ENCODE measurements at places on chromosomes 6 and 20.

DNA sequence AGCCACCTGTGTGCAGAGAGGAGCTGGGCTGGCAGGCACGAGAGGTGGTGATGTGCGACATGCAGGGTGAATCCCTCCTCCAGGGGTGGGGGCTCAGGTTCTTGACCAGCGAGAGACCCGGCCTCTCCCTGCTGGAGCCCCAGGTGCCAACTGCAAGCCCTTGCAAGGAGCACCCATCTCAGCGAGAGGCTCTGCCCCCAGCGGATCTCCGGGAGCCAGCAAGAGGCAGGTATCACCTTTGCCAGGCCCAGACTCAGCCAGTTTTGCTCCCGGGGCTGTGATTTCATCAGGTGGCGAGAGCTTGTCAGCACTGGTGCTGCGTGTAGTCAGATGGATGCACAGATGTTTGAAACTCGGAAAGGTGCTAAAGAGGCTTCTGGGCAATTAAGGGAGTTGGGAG, 87.7 kb downstream of the TFAP2C start:
- no peak for DNase-seq

DNA sequence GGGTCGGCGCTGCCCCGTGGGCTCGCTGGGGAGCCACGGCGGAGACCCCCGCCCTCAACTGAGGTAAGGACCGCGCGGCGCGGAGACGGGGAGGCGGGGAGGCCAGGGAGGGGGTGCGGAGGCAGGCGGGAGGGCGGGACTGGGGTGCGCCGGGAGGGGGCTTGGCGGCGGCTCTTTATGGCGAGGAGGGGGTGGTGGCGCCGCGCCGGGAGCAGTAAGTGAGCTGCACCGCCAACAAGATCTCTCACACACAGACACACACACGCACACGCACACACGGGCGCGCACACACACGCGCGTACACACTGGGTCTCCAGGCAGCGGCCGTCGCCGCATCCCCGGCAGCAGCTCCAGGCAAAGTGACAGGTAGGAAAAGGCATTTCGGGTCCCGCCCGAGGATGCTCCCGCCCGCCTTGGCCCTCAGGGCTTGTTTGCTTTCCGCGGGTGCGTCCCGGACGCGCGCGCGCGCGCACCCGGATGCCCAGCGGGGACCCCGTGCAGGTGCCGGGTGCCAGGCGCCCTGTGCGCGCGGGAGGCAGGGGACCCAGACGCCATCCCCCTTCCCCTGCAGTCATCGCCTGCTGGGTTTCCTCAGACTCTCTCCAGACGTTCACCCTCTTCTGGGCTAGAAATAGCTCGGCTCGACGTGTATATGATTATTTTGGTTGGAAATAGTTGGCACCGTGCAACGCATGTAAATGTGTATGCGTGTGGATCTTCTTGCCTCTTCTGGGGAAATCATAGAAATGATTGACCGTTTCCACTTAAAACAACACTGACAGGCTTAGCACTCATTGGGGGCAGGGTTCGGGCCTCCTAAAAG, at the start of gene PLCB4:
Gene PLCB4, plus strand, starts transcription at position 247 of the 823 bp plus-strand sequence. CDS start 238,728 bp downstream, outside the sequence.
- DNase-seq = peak; percentile 20

GRCh38 chr6:118663993-118664985, 12.9 kb upstream of the CEP85L start:
- DNase-seq = no peak

DNA sequence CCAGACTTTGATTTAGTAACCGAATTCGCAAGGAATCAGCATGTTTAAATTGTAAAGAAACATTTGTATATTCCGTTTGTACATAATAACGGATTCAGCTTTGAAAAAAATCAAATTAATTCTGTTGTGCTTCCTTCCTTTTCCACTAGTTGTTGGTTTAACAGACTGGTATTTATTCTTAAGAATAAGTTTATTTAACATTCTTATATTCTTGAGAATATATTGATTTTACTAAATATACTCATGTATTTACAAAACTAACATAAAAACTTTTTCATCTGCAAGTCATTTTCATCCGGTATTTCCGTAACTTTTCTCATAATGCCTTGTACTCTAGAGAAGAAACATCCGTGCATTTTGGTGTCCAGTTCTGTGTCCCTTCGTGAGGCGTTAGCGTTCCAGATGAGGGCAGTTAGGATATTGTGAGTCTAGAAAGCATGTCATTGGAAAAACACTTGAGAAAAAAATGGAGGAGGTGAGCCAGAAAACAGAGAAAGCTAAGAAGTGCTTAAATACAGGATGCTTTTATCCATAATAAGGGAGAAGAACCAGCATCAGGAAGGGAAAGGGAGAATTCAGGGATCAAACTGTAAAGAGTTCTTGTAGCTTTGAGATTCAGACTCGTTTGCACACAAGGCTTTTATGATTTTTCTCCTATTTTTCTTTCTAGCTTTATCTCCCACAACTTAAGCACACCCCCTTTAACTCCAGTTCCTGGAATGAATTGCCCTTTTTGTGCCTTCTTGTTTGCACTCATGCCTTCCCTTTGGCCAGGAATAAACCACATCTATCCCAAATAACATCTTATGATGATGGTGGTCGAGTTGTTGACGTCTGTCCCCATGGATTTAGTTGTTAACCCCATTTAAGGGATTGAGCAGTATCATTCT, 1.8 kb downstream of the WRNIP1 start:
- DNase-seq = peak; percentile 45

GRCh38 chr20:33408313-33408712, 7.0 kb upstream of the CDK5RAP1 start:
- no peak for DNase-seq

DNA sequence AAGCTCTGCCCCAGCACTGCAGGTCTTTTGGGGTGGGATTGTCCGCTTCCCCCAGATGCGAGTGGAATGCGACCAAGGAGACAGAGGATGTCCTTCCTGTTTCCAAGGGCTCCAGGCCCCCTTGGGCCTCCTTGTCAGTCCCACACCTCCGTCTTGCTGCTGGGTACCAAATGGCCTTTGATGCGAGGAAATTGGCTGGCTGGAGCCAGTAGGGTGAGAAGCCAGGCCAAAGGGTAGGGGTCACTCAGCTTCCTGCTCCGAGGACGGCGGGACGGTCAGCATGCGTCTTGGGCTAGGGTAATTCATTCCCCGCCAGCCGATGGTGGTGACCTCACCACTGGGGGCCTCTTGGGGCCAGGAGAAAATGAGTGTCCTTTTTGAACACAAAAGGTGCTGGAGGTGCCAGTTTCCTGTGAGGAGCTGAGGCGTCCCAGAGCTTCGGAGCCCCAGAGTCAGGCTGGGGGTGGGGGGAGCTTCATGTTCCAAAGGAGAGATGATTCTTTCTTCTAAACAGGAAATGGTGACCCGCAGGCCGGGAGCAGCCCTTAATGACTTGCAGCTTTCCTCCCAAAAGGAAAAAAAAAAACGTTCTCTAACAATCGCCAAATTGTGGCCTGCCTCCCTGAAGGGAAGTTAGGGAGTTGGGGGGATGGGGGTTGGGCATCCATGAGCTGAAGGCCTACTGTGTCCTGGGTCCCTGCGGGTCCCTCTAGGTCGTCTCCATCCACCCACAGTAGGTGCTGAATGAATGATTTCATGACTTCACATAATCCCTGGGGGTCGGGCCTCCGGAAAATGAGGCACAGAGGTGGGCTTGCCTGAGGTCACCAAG, 6.7 kb downstream of the SNAI1 start:
- peak; percentile 88 for DNase-seq

DNA sequence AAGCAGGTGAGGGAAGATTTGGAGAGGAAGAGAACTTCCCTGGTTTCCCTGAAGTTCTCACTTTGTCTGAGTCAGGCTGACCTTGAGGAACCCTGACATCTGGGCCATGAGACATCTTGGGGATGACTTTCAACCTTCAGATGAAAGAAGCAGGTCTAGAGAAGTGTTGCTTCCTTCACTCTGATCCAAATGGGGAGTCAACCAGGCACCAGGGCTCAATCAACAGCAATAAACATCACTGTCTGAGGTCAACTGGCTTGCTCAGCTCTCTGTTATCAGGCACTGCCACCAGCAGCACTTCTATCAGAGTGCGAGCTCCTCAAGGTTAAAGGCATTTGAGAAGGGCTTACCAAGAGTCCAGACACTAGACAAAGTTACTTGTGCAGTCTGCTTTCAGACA, 6.3 kb downstream of the ACOT8 start:
- DNase-seq = no peak

DNA sequence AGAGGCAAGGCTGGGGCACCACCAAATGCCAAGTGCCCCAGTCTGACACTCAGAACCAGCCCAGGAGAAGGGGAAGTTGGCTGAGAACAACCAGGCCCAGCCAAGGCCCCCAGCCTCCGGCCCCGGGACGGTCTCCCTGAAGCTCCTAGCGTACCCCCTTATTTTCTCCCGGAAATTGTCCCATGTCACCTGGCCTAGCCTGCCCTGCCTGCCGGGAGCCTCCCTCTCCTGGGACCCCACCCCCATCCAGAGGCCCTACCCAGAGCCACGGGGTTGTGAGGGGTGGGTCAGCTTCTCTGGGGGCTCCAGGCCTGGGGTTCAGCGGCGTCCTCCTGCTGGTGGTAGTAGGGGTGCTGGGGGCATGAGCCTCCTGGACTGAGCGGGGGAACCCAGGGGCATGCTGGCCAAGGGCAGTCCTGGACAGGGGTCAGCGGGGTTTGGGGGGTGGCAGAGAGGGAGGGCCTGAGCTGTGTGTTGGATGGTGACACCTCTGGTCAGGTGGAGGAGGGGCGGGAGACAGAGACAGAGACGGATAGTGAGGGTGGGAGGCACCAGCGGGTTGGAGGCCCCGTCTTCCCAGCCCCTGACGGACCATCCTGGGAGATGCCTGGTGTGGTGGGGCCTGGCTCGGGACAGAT, 7.9 kb upstream of the SLCO4A1 start:
- DNase-seq = no peak

GRCh38 chr6:91087908-91088307, 501.0 kb upstream of the MAP3K7 start:
- DNase-seq = no peak

DNA sequence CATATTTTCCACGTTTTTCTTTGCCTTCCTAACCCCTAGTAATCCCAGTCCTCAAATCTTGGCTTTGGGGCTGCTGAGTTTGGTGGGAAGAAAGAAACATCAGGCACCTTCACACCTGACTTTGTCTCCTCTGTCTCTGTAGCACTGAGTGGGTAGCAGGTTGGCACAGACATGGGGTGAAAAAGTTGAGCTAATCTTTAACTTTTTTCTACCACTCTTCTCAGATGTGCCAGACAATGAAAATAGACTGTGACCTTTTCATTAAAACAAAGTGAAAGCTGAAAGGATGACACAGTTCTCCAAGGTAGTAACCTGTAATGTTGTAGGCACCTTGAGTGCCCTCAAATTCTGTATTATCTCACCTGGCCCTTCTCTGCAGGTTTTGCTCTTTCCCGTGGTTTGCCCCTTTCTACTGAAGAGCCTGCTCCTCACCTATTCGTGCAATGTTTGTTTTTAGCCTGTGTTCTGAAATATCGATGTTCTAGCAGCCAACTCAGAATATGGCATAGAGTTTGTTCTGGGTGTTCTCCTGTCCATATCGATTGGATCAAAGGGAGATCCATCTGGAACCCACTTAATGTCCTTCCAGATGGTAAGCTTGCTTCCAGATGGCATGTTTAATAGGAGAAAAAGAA, 57.8 kb upstream of the ATXN1 start:
- DNase-seq = no peak

DNA sequence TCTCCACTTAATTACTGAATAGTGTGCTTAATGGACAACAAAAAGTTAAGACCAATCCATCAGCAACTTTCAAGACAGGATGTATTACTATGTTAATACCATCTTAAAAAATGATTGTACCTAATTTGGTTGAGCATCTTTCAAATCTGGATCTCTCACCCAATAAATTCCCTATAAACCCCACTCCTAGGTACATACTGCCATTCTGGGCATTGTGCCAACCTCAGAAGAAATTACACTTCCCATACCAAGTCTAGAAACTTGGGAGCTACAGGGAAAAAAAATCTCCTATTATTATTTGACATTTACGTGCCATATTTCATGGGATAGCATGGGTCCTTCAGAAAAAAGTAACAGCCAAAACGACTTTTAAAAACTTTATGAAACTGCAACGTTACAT, 5.1 kb downstream of the SYNCRIP start:
- no peak for DNase-seq

DNA sequence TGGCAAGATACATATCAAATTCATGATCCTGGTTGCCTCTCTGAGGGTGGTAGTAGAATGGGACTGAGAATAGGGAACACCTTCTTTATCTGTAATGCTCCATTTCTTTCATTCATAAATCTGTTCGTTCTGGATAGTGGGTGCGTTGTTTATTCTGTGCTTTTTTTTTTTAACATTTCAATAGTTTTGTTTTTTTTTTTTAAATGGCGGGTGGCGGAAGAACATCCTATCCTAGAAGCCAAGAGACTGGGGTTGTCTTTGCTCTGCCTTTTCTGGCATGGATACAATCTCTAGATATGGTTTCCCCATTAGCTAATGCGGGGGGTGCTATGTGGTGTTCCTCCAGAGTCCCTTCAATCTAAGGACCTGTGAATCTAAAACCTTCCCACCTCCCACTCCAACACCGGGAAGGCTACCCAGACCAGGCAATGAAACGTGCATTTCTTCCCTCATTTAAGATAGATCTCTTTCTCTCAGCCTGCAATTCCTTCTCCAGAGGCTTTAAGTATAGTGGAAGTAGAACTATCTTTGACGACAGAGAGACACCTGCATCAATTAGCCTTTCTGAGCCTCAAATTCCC, 883 bp upstream of the CCDC28A start:
- DNase-seq = no peak

DNA sequence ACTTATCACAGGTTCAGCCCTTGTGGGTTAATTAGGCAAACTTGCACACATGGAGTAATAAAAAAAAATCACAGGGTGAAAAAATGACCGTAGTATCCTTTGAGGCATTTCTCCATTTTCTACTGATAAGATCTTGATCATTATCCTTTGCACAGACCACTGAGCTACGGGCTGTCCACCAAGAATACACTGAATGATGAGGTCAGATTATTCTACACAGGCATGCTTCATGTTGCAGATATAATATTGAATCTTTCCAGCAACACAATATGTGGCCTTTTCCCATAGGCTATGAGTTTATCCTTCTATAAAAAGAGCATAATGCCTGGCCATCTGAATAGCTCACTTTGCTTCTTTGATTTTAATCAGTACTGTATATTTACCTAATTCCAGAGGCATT, 168.9 kb downstream of the FRK start:
- no peak for DNase-seq

GRCh38 chr6:27280064-27280539, 32.0 kb downstream of the POM121L2 start:
- peak; percentile 51 for DNase-seq

GRCh38 chr6:145830612-145831011, 16.0 kb upstream of the FBXO30 start:
- DNase-seq = no peak

GRCh38 chr6:44969446-44970185, 358.5 kb upstream of the RUNX2 start:
- peak; percentile 16 for DNase-seq

GRCh38 chr6:158801655-158802294, 17.4 kb downstream of the EZR start:
- no peak for DNase-seq

DNA sequence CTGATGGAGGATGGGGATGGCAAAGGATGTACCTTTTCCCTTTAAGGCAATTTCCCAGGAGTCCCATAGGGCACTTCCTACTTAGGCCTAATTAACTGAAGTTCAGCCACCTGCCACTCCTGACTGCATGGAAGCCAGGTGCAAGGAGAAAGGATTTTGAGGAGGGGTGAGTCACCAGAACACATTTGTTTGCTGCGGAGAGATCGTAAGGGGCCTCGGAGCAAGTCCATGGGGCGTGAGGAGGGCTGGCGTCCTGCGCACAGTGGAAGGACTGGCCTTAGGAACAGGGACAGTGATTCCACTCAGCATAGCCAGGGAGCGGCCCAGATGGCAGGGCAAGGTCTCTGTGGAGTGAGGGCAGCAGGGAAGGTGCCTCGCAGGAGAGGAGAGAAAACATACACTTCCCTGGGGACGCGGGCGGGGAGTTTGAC, 11.8 kb upstream of the MAP1LC3A start:
- DNase-seq = no peak
